ENCODE measurements at places on chromosomes 2 and 18.

- no peak for DNase-seq
These were observed 183.3 kb upstream of the SESTD1 start for GRCh38 chr2:179447839-179448447.

GRCh38 chr2:181573140-181573736, 83.7 kb downstream of the CERKL start:
- DNase-seq = no peak

- no peak for DNase-seq
These were observed 597.1 kb upstream of the CHAC2 start for GRCh38 chr2:53170466-53170865.

GRCh38 chr18:58813561-58814225, 51.0 kb upstream of the ZNF532 start:
- DNase-seq = no peak

GRCh38 chr18:37871561-37871960, 306.0 kb upstream of the CELF4 start:
- no peak for DNase-seq

GRCh38 chr2:197147942-197148341, 162.6 kb downstream of the ANKRD44 start:
- no peak for DNase-seq

DNA sequence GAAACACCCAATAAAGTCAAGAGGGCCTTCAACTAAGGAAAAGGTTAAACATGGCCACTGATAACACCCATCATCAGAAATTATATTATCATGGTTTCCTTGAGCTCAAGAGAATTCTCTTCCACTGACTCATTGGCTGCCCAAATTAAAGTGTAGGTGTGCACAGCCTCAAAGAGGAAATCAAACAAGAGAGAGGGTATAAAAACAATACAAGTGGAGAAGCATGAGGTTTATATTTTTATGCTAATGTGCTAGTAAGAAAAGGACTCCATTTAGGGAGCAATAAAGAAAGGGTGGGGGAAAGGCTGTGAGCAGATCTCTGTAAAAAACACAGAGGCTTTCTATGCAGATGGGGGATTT, 168.8 kb upstream of the VRK2 start:
- DNase-seq = no peak

DNA sequence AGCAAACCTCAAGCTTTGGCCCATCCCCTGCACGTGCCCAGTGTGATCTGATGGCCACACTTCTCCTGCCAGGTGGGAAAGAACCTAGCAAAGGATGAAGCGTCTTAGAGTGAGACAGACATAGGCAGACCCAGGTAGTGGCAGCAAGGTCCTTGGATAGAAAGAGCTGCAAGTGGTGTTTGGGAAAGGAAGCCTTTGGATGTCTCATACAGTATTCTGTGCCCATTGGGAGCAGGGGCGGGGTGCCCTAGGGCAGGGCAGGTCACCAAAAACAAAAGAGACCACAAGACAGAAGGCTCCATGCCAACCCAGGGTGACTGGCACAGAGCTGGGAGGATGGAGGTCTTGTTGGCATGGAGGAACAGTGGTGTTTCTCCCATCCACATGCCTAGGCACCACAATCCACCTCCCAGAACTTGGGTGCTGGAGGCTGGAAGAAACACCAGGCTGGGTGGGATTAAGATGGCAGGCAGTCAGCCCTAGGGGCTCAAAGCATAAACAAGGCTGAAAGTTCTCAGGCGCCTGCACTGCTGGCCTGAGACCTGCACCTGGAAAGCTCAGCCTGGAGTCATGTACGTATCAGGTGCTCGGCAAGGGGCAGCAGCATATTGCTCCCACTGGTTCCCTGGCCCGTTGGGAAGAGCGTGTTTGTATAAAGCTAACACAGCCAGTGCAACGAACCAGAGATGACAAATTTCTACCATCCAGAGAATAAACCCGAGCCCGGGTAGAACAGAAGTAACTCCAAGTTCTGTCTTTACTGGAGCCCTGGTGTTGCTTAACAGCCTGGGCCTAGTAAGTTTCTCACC, 52.9 kb downstream of the CRACDL start:
- no peak for DNase-seq

GRCh38 chr18:74944676-74945075, 264.3 kb downstream of the PTGR3 start:
- DNase-seq = no peak

Data from GOT3 (cell line).